ENCODE measurements at places on chromosomes 1 and 21.

DNA sequence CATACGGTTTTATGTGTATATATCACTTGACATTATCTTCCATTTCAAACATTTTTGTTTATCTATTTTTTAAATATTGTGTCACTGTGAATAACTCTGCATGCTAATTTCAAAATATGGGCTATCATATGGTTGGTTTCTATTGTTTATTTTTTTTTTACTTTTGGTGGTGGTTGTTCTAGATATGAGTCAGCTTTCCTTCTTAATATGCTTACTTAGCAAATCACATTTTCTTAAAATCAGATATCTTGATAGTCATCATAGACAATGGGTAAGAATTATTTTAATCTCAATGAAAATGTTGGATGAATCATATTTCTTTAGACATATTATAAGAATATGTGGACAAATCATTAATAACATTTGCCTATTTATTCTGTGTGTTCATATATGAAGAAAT lies 881.5 kb downstream of the BRINP3 start:
- DNase-seq = no peak

GRCh38 chr1:234125283-234125682 lies 220.8 kb downstream of the SLC35F3 start:
- DNase-seq = no peak

GRCh38 chr1:67336157-67336556 lies 28.5 kb downstream of the IL12RB2 start:
- DNase-seq = no peak

GRCh38 chr1:151837197-151837596 lies 2.4 kb downstream of the C2CD4D start:
- DNase-seq = no peak

GRCh38 chr1:77744576-77744975 lies 15.1 kb downstream of the USP33 start:
- DNase-seq = no peak

GRCh38 chr21:41650526-41651145 lies 116.2 kb downstream of the RIPK4 start:
- DNase-seq = no peak

DNA sequence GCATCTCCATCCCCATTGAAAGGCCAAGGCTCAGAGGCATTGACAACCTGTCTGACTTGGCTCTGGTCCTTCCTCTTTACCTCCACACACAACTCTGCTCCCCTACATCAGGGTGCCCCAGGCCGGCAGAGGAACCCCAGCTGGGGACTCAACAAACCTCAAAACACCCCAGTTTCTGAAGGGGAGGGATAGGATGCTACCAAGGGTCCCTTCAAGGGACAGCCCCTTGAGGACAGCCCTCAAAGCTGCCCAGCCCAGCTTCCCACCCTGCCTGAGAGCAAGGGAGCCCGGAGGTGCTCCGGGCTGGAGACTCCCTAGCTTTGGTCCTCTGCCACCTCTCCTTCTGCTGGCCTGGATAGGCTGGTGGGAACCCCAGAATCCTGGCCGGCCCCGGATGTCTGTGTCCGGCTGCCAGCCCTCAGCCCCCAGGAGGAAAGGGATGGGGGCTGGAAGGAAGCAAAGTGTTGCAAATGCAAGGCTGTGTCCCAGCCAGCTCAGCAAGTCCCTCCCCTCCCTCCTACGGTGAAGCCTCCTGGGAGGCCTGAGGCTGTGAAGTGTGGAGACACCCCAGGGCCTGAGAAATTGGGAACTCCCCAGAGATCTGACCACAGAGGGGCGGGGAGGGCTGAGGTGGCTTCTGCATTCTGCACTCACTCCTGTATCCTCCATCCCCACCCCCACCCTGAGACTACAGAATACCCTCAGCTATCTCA lies 1.1 kb upstream of the MARCKSL1 start:
- DNase-seq = no peak

DNA sequence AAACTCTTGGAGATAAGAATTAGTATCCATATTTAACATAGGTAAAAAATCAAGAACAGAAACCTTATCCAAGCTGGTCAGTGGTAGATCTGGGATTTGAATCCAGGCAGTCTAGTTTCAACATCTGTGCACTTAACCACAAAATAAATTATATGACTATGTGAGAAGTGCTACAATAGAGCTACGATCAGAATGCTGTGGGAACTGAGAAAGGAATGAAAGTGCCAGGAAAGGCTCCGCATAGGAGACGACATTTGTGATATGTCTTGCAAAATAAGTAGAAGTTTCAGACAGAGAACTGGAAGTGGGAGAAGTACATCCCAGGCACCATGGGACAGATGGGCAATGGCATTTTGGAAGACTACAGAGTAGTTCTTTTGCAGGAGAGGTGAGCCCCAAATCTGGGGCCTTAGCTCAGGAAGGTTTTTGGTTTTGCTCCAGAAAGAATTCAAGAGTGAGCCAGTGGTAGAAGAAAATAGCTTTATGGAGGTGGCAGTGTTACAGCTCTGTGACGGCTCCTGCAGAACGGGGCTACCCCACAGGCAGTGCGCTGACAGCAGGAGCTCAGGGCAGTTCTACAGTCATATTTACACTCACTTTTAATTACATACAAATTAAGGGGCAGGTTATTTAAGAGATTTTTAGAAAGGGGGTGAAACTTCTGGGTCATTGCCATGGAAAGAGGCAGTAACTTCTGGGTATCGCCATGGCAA lies 25.5 kb upstream of the GJA5 start:
- no peak for DNase-seq

DNA sequence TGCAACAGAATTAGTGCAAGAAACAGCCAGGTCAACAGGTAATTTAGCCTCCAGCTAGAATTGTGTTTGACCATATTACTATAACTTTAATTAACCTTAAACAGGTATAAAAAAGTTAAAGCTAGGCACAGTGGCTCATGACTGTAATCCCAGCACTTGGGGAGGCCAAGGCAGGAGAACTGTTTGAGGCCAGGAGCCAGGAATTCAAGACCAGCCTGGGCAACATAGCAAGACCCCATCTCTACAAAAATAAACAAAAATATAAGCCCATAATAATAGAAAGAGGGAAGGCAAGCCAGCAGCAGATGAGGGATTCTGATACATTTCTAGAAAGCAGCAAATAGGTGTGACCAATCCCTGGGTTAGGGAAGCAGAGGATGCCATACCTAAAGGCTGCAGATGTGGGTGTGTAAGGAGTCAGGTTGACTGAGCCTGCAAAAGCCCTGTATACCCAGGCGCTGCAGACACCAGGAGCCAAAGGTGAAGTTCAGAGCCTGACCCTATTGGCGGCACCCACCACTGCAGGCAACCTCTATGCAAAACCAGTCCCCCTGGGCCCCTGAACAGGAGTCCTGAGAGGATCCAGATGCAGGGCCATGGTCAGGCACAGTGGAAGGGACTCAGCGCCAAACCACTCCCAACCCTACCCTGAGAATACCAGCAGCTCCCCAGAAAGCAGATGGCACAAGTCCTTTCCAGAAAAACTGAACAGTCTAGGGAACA lies 19.3 kb upstream of the LSS start:
- no peak for DNase-seq
